ENCODE measurements at places on chromosomes 1 and 21.

DNA sequence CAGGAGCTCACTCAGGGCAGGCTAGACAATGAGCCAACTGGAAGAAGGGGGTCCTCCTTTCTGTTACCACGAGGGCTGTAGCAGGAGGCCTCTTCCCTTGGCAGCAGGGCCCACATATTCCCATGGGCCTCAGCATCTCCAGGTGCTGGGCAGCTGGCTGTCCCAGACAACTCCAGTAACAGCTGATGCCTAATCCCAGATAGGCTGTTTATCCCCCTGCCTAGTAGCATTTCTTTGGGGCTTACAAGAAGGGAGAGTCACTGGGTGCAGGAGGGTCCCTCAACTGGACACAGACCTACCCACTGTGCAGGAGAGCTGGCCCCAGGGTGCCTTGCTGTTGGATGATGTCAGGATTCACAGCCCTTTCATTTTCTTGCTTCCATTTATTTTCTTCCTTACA, 278.2 kb downstream of the DSCAM start:
- no peak for DNase-seq

- no peak for DNase-seq
Observed at GRCh38 chr1:186239171-186239570, 135.9 kb downstream of the TPR start.

GRCh38 chr1:183227422-183228346, 41.6 kb downstream of the LAMC2 start:
- DNase-seq = no peak

- no peak for DNase-seq
Observed at GRCh38 chr1:89652373-89652772, 19.5 kb downstream of the LRRC8C start.

DNA sequence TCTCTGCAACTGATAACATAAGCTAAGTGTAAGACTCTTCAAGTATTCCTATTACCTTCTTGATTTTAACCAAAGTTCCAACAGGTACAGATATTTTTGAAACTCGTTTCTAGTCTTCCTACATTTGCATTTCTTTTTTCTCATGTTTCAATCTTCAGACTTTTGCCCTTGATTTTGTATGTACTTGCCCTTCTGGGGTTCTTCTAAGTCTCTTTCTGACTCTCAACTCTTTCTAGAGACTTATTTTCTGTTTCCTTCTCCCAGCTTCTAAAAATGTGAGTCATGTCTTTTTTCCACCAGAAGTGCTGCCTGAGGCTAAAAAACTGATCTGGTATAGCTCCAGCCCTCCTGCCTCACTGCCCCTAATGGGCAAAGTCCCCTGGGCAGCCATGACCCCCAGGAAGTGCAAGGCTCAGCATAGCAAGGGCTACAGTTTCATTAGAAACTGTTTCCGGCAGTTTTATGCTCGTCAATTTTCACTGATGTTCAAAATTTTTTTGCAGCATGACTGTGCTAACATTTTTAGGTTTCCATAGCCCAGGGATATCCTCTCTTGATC, 265.9 kb downstream of the SEC16B start:
- DNase-seq = no peak

DNA sequence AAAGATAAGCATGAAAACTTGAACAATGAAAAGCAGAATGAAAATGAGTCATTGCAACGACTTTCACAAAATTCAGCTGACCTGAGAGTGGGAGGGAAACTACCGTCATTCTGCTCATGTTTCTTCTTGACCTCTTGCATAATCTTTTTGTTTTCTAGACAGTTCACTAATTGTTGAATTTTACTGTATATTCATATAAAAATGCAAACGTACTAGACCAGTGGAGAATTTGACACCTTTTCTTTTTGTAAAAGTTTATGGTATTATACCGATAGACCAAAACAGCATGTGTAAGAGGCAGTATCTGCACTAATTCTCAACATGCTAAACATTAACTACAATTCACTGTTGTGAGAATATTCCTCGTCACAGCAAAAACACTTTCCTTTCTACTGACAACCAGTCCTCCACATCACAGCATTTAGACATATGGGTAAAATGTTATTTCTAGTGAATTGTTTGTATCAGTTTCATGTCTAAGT, 137.8 kb downstream of the GREM2 start:
- DNase-seq = no peak

DNA sequence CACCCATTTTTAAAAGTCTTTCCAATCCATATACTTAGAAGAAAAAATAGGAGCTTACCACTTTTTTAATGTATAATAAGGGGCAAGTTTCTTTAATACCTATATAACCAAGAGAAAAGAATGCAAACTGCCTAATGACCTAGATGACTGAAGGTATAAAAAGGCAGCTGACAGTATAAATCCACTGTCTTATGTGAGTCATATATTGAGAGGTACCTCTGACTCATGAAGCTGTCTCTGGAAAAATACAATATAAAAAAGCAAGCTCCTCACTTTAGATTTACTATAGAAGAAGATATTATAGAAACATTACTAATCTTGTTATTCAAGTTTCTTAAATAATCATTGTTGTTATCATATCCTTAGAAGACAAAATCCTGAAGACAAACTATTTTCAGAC, 144.2 kb downstream of the VAV3 start:
- no peak for DNase-seq

DNA sequence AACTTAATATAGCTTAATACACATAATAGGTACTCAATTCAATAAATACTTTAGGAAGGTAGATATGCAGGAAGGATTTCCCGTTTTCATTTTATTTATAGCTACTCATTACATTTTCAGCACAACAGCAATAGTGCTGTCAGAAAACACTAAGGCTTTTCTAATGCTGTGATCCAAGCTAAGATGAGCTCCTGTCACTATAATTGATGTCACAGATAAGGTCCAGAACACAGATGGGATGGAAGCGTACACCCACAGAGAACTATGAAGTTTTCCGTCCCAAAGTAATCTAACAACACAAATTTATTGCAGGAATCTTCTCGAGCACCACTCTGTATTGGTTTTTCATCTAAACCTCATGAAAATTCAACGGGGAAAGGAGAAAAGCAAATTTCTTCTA, 13.6 kb downstream of the AUNIP start:
- DNase-seq = no peak

DNA sequence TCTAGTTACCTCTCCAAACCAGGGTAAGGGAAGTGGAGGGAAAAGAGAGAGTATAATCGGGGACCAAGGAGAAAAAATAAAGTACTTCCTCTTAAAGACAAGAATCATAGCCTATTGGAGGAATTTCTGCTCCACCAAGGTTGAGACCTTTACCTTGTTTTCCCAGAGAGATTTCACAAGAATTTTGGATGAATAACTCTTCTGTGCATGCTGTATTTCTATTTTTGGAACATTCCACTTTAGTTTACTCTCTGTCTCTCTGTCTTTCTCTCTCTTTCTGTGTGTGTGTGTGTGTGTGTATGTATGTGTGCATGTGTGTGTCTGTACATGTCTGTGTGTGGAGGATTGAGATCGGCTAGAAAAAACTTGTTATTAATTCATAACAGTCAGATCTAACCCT, 318.4 kb upstream of the RGS18 start:
- no peak for DNase-seq

GRCh38 chr1:43437031-43437973, 16.4 kb downstream of the HYI start:
- DNase-seq = no peak

GRCh38 chr1:206779638-206780037, 7.3 kb upstream of the IL10 start:
- DNase-seq = no peak

DNA sequence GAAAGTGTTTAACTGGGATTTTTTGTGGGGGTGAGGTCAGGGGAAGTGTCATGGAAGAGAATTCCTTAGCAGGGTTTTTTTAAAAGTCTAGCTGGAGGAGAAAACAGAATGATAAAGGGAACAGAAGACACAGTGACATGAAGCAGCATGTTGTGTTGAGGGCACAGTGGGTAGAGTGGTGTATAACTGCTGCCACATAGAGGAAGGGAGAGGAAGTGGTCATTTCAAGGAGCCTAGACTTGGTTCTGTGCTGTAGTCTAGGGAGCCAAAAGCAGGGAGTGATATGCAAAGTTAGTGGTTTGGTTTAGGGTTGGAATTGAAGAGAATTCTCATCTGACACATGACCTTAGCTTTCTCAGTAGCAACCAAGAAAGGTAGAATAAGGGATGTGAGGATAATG, 10.2 kb downstream of the EEIG2 start:
- DNase-seq = no peak

DNA sequence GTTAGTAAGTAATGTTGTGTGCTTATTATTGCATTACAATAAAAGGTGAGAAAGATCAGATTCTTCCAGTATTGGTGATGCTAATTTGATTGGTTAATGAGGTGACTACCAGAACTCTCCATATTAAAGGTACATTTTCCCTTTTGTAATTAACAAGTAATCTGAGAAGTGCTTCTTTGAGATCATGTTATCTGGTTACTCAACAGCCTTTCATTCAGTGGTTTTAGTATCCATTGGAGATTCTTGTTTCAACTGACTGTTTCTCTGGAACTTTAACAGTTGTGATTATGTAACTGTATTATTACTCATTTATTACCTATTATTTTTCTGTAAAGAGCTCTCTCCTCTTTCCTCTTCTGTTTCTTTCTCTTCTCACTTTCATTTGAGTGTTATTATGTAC, 86.7 kb downstream of the PEX14 start:
- no peak for DNase-seq

- DNase-seq = no peak
Observed at GRCh38 chr1:157532569-157532968, 19.7 kb downstream of the FCRL5 start.

- no peak for DNase-seq
Observed at GRCh38 chr1:198829944-198830343, 191.1 kb downstream of the PTPRC start.

DNA sequence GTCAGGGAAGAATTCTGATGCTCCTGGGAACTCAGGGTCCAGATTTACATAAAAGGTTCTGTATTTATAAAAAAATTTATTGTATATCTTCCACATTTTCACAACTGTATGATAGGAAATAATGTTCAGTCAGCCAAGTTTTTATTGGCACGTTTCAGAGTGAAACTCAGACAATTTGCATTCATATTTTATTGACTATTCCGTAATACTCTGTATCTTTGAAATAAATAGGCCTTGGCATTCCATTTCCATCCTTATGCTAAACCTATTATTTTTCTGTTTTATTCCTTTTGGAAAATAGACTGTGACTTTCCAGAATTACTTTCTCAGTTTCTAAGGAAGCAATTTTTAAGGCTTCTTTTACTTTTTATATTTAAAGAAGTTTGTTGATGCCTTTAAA, 329.0 kb downstream of the OLFM3 start:
- DNase-seq = no peak

DNA sequence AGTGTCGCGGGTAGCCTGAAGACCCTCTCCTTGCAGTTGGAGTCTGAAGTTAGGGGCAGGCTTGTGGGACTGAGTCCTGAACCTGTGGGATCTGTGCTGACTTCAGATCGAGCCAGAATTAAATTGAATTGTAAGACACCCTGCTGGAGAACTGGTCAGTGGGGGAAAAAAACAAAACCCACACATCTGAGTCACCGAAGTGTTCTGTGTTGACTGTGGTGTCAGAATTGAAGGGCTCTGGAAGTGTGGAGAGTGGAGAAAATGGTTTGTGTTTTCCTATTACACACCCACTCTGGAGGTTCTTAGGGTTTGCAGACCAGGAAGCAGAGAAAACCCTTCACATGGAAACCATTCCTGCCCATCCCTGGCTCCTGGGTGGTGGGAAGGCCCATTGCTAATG, 209.5 kb upstream of the GALNT2 start:
- DNase-seq = no peak

GRCh38 chr1:157241185-157241538, 103.0 kb upstream of the ETV3 start:
- no peak for DNase-seq

DNA sequence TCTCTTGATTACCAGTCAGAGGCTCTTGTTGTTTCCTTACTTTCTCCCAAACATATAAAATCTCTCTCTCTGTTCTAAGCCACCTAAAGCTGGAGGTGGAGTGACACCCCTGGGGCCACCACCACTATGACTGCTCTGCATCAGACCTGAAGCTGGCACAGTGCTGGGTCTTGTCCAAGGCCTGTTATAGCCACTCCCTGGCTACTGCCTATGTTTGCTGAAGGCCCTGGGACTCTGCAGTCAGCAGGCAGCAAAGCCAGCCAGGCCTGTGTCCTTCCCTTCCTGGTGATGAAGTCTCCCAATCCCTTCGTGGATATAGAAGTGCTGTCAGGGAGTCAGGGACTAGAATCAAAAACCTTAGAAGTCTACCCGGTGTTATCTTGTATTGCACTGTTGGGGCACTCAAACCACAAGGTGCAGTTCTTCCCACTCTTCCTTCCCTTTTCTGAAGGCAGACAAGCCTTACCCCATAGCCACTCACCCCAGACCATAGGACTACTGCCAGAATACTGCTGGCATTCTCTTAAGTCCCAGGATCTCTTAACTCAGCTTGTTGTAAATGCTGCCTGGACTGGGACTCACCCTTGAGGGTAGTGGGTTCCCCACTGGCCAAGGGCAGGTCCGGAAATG, 103.1 kb downstream of the RPS6KC1 start:
- no peak for DNase-seq

GRCh38 chr1:178345807-178346206, 151.0 kb downstream of the CLEC20A start:
- DNase-seq = no peak

DNA sequence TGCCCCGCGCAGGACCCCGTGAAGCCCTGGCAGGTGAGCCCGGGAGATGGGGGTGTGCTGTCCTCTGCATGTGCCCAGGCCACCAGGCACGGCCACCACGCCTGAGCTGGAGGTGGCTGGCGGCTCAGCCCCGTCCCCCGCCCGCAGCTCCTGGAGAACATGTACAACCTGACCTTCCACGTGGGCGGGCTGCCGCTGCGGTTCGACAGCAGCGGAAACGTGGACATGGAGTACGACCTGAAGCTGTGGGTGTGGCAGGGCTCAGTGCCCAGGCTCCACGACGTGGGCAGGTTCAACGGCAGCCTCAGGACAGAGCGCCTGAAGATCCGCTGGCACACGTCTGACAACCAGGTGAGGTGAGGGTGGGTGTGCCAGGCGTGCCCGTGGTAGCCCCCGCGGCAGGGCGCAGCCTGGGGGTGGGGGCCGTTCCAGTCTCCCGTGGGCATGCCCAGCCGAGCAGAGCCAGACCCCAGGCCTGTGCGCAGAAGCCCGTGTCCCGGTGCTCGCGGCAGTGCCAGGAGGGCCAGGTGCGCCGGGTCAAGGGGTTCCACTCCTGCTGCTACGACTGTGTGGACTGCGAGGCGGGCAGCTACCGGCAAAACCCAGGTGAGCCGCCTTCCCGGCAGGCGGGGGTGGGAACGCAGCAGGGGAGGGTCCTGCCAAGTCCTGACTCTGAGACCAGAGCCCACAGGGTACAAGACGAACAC, 1.8 kb downstream of the TAS1R3 start:
- no peak for DNase-seq

GRCh38 chr1:72483846-72484357, 201.6 kb upstream of the NEGR1 start:
- DNase-seq = no peak

GRCh38 chr21:28308516-28308915, 684.2 kb downstream of the LTN1 start:
- no peak for DNase-seq
